SJSA1 (cell line): ENCODE measurements at places on chromosomes 13 and 19. TPM values are rescaled to one million over a fixed set of nuclear protein-coding genes. Genes with fewer than 3 reads are reported as not detected.

GRCh38 chr13:31699650-31700049 is 39.7 kb upstream of the RXFP2 start:
- no peaks in the 10 kb centered on the region for H3K27me3 ChIP-seq
- no peak overlapping the region for H3K4me3 ChIP-seq
- H3K36me3 ChIP-seq: no peaks in the 10 kb centered on the region
- H3K27ac ChIP-seq: no peak overlapping the region

DNA sequence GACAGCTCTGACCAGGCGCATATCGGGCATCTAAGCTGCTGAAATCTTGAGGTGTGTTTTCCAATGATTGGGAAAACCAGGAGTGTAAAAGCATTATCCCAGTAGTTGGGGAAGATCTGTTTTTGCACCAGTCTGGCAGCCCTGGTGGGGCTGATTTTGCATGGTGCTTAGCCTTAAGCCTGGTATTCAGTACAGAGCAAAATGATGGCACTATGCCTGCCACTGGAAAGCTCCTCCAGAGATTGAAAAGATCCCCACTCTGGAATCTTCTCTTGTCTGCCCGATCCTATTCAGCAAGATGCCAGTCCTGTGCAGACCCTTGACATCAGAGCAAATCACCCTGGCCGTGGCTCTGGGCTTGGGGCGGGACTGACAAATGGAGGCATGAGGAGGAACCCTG is 44.7 kb upstream of the SIAH3 start:
- H3K4me1 ChIP-seq: no peaks in the 10 kb centered on the region
- 0 out of 2 replicates have a peak, but pooled peaks cover 2% of the 10 kb centered on the region for H3K27me3 ChIP-seq
- no peak for DNase-seq
- no peaks in the 10 kb centered on the region for H3K36me3 ChIP-seq
- no peak overlapping the region for H3K27ac ChIP-seq

Gene THSD8
- total RNA-seq: not detected in 2 replicates

- no peak overlapping the region for H3K27ac ChIP-seq
- no peaks in the 10 kb centered on the region for H3K27me3 ChIP-seq
- DNase-seq: no peak
- H3K4me3 ChIP-seq: no peak overlapping the region
- H3K36me3 ChIP-seq: peaks cover 56% of the 10 kb centered on the region
- no peaks in the 10 kb centered on the region for H3K4me1 ChIP-seq
Observed at GRCh38 chr19:19051478-19052213, 12.1 kb upstream of the SLC25A42 start.
